RCC 7860 (cell line): ENCODE measurements at places on chromosomes 5 and 9.
A peak's percentile ranks its signal among the peaks of the same experiment; 100 is the strongest.

- no peak for DNase-seq
These were observed 671.8 kb upstream of the SEMA6A start for GRCh38 chr5:117246424-117246823.

DNA sequence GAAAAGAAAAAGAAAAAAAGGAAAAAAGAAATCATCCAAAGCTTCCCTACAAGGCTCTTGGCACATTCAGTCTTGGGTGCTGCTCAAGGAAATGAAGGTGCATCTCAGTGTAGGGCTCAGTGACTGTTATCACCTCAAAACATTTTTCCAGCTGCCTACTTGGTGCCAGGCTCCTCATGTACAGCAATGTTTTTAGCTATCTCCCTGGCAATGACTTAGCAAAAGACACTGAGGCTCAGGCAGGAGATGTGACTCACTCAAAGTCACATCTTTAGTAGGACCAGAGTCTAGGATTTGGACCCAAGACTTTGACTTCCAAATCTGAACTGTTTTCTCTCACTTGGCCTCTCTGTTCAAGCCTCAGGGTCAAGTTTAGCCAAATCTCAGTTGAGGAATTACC lies 264.2 kb downstream of the CRB2 start:
- no peak for DNase-seq

DNA sequence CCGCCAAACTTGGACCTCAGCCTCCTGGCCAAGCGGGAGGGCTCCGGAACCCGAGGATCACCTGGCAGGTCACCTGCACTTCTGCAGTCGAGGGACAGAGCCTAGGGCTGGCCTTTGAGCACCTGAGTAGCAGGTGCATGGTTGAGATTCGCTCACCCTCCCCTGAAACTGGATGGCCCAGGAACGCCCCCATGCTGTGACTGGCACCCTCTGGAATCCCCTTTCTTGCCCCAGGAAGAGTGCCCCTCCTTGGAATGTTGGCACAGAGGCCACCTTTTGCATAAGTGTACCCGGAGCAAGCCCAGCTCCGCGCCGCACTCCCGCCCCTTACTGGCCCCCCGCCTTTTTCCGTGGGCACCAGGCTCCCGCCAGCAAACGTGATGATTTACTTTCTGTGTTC lies 112.5 kb upstream of the IER5L start:
- DNase-seq, result no peak

- DNase-seq, result no peak
These were observed 224.1 kb upstream of the RASEF start for GRCh38 chr9:83287021-83287420.

DNA sequence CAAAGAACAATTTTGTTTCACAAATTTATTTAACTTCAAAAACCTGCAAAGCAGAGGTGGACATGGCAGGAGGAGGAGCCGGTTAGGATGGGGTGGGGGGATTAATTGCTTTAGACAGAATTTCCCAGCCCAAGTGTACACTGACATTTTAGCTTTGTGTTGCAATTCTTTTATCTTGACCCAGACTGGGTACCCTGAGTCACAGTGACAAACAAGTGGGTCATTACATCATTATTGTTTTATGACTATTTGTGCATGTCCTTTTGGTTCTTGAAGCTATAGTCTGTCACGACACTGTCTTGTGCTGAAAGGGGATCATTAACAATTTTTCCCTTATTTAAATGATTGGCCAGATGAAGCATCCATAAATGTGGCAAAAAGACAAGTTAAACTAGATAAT lies 84.5 kb upstream of the VCAN start:
- DNase-seq, result no peak

- no peak for DNase-seq
These were observed 167.8 kb downstream of the COL23A1 start for GRCh38 chr5:178422400-178422775.

GRCh38 chr9:129900263-129901027 lies 65.2 kb downstream of the USP20 start:
- DNase-seq, result no peak

- no peak for DNase-seq
These were observed 101.0 kb downstream of the USP20 start for GRCh38 chr9:129936222-129936621.

DNA sequence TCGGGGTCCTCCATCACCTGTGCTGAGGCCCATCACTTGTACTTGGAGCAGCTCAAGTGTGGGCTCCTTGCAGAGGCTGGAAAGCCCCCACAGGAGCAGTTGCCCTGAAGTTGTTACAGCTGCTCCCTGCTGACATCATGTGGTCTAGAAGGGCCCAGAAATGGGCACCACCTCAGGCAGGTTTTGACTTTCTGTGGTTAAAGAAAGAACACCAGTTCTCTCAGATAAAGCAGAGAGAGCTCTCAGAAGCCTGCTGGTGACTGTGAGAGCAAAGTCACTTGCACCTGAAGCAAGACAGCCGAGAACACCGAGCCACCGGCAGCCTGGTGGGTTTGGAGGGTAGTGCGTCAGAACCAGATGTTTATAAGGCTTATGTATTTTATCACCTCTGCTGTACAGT lies 70.4 kb downstream of the MVB12B start:
- DNase-seq, result no peak

DNA sequence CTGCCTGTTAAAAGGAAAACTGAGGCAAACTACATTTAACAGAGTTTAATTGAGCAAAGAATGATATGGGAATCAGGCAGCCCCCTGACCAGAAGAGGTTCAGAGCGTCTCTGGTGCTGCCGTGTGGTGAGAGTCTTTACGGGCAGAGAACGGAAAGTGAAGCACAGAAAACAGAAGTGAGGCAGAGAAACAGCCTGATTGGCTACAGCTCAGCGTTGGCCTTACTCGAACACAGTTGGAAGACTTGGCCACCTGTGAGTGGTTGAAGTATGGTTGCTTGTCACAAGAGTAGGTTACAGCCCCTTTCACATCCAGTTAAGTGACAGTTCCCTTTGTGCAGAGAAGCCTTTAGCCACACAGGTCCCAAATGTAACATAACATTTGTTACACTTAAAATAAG lies 16.9 kb upstream of the FBP1 start:
- DNase-seq, result no peak

- DNase-seq, result peak; percentile 19
These were observed 104.0 kb upstream of the ZNF366 start for GRCh38 chr5:72611118-72611730.

DNA sequence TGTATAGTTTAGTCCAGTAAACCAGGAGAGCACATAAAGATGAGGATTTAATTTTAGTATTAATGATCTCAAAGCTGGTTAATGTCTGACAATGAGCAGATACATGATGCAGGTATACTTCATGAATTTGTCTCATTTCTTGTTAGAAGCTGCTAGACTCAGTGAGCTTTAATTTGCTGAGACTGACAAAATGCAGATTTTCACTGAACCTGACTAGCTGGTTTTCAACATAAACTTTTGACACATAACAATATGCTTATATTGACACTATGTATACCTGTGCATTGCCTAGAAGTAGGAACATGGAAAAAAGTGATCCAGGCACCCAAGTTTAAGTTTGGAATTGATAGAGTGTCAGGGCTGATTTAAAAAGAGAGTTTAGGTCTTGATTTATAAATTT lies 10.8 kb downstream of the UBLCP1 start:
- DNase-seq, result no peak

- peak; percentile 40 for DNase-seq
These were observed 1.3 kb downstream of the MAT2B start for GRCh38 chr5:163506726-163507125.

DNA sequence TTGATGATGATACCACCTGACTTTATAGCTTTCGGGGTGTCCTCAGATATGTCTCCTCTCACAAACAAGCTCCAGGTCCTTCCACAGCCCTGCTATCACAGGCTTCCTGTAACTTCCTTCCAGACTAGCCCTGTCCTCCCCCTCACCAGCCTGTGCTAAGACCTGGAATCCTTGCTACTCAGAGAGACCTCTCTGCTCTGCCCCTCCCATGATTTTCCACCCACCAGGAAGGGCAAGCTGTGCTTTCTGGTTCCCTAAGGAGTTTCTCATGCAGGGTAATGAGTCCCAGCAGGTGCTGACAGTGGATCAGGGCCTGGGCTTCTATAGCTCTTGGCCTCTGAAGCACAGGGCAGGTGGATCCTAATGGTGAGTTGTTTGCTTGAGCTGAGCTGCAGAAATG lies 86.9 kb downstream of the AOPEP start:
- no peak for DNase-seq
